Muscle of leg (tissue), 16 donors: ENCODE measurements at places on chromosomes 13 and 19. TPM values are rescaled to one million over a fixed set of nuclear protein-coding genes. Genes with fewer than 3 reads are reported as not detected.

The HSPBP1 gene
- polyA plus RNA-seq, result 29.4 TPM

The CGB3 gene
- not detected for polyA plus RNA-seq

The SOX1 gene
- polyA plus RNA-seq, result not detected

The DNASE2 gene
- 10.0 TPM for polyA plus RNA-seq

The FCER2 gene
- polyA plus RNA-seq, result 1.0 TPM

The FAM124A gene
- 1.8 TPM for polyA plus RNA-seq

The REX1BD gene
- polyA plus RNA-seq, result 39.1 TPM

The CEACAM7 gene
- 0.12 TPM for polyA plus RNA-seq

The FPR1 gene
- polyA plus RNA-seq, result 1.1 TPM

The PLIN5 gene
- polyA plus RNA-seq, result 2.4 TPM

The SERP2 gene
- 6.8 TPM for polyA plus RNA-seq

The USHBP1 gene
- 8.8 TPM for polyA plus RNA-seq

The KLK10 gene
- 0.06 TPM for polyA plus RNA-seq

The MATK gene
- polyA plus RNA-seq, result 1.9 TPM

The THSD8 gene
- 2.4 TPM for polyA plus RNA-seq

The SLC10A2 gene
- not detected for polyA plus RNA-seq

The B3GNT3 gene
- 0.11 TPM for polyA plus RNA-seq

The TEKTIP1 gene
- polyA plus RNA-seq, result 3.8 TPM

The NDUFB7 gene
- 131 TPM for polyA plus RNA-seq

The ZNF490 gene
- 2.4 TPM for polyA plus RNA-seq

The ARRDC5 gene
- 0.16 TPM for polyA plus RNA-seq

The MISP3 gene
- 0.65 TPM for polyA plus RNA-seq

The ZNF574 gene
- 12.1 TPM for polyA plus RNA-seq

The ATP4A gene
- polyA plus RNA-seq, result not detected

The CGB8 gene
- 0.20 TPM for polyA plus RNA-seq

The EPSTI1 gene
- polyA plus RNA-seq, result 2.3 TPM

The C1QTNF9 gene
- 3.5 TPM for polyA plus RNA-seq

The SELENOV gene
- 0.28 TPM for polyA plus RNA-seq

The POGLUT2 gene
- 27.6 TPM for polyA plus RNA-seq

The LINGO3 gene
- not detected for polyA plus RNA-seq

The CD37 gene
- 27.7 TPM for polyA plus RNA-seq

The SIGLEC5 gene
- 0.15 TPM for polyA plus RNA-seq

The FGF14 gene
- polyA plus RNA-seq, result 0.35 TPM

The POU4F1 gene
- polyA plus RNA-seq, result 8.8 TPM

The ZNF578 gene
- 2.9 TPM for polyA plus RNA-seq

The GPR4 gene
- 1.8 TPM for polyA plus RNA-seq
